Putamen (tissue), 1 donor: ENCODE measurements at places on chromosomes 4 and X.

GRCh38 chrX:40821780-40822179 lies 86.4 kb upstream of the MED14 start:
- no peak for DNase-seq

GRCh38 chr4:137274404-137274803 lies 257.9 kb downstream of the PCDH18 start:
- DNase-seq: no peak

GRCh38 chr4:149409555-149409962 lies 406.1 kb downstream of the IQCM start:
- DNase-seq: no peak

DNA sequence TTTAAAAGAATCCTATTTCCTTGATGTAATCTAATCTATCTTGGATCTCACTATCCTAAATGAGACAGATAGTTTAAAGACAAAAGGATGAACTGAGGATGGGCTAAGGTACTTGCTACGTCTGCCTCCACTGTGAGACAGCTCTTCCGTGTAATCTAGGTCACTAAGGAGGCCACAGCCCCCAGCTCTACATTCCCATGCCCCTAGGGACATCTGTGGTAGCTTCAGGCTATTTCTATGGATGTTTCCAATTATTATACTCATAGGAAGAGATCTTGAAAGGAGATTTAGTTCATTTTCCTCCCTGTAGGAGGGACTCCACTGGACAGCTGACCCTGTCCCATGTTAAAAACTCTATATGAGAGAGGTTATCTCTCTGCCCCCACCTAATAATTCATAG lies 140.8 kb upstream of the TRPC5 start:
- DNase-seq: no peak

GRCh38 chr4:185578284-185578683 lies 43.0 kb upstream of the PDLIM3 start:
- no peak for DNase-seq

GRCh38 chrX:123223859-123224258 lies 39.8 kb downstream of the GRIA3 start:
- no peak for DNase-seq

- DNase-seq: no peak
These were observed 330.1 kb upstream of the CPXCR1 start for GRCh38 chrX:88416965-88417364.

- DNase-seq: no peak
These were observed 71.4 kb downstream of the GBA3 start for GRCh38 chr4:22764183-22764582.

DNA sequence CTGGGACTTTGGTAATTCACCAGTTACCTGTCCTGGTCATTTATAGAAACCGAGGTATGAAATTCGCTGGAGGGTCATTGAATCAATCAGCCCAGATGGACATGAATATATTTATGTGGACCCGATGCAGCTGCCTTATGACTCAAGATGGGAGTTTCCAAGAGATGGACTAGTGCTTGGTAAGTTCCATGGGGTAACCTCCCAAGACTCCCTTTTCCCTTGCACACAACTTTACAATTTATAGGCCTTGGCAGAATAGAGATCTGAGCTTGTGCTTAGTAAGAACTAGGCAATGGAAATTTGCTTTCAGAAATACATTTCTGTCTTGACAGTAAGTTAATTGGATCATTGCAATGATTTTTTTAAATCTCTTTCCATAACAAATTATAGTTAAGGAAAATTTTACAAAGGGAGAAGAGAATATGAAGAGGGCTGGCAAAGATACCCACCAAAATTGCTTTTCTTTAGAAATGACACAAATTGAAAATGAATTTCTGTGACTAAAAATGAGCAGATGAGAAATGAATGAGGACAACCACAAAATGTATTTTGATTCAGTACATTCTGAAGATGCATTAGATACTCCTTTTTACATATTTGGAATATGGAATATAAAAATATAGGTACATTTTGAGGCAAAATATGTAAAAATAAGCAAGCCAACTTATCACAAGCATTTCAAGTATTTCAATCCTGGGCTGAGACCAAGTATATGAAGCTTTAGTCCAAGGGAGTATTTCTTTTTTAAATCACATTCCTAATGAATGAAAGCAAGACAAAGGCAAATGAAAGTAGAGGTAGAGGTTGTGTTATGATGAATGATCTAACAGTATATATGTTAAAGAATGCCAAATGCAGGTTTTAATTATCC lies 45.9 kb downstream of the PDGFRA start:
- no peak for DNase-seq

DNA sequence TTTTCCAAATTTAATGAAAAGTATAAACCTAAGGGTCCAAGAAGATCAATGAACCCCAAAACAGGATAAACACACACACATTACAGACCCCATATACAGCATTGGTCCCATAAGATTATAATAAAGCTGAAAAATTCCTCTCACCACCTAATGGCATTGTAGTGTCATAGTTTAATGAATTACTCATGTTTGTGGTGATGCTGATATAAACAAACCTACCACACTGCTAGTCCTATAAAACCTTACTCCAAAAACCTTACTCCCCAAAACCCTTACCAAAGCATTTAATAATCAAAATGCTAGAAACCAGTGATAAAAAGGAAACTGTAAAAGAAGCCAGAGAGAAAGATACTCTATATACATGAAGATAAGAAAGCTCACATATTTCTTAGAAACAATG lies 148.1 kb upstream of the SH3RF1 start:
- no peak for DNase-seq
